ENCODE measurements at places on chromosomes 6 and 20. TPM values are rescaled to one million over a fixed set of nuclear protein-coding genes. Genes with fewer than 3 reads are reported as not detected.

Gene SLC22A3
- total RNA-seq = 18.9 TPM

Gene LAMP5
- total RNA-seq = under 0.01 TPM

Gene NOX3
- not detected for total RNA-seq

Gene CD83
- 1.4 TPM for total RNA-seq

Gene HEY2
- total RNA-seq = 2.2 TPM

Gene LPA
- not detected for total RNA-seq

GRCh38 chr20:59037386-59037785 lies 5.2 kb downstream of the PRELID3B start:
- DNase-seq = no peak

DNA sequence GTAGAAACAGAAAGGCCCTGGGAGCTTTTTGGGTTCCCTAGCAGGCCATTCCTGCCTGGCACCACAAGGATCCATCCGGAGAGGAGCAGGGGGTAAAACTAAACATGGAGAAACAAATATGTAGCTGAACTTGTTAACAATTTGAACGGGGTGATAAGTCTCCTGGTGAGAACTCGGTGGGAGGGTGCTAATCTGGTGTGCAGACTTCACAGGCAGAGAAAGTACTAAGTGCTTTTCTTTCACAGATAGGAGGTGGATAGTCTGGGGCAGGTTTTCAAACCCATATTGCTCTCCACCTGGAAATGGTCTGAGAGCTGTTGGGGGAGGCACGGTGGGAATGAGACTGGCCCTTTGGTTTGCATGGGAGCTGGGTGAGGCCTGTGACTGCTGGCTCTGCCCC lies 196.3 kb upstream of the FUT9 start:
- no peak for DNase-seq

DNA sequence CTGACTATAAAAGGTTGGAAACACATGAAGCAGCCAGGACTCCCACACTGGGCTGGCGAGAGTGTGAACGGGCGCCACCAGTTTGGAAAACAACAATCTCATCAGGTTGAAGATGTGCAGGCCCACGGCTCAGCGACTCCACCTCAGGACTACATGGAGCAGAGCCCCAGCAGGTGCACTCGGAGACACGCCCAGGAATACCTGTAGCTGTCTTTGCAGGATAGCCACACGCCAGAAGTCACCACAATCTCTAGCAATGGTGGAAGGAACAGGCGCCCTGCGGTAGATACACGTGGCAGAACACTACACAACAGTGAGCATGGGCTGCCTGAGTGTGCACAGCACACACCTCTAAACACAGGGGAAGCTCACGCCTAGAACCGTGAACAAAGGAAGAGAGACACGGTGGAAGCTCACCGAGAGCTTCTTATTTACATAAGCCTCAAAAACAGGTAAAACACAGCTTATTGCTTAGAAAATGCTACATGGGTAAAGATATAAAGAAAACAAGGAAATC lies 28.7 kb upstream of the RPS6KA2 start:
- no peak for DNase-seq

All from osteoblast (primary cell).